ENCODE measurements at places on chromosomes 2 and 18.

DNA sequence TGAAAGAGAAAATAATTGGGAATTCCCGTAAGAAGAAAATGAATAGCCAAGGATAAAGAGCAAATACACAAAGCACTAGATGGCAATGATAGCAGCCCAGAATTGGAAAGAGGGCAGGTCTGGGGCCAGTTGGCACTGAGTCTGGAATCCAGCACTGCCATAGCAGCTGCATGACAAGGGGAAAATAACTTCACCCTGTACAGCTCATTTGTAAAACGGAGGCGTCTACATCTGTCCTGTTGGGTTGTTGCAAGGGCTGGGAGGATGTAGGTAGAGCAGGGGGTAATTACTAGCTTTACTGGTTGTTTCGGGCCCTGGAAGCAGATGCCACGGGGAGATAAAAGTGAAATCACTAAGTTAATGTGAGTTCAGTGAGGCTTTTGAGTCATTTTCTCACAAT is 110.0 kb upstream of the RASGRP3 start:
- no peak for DNase-seq

- DNase-seq, result no peak
These were observed 142.7 kb downstream of the KLHL14 start for GRCh38 chr18:32629981-32630700.

DNA sequence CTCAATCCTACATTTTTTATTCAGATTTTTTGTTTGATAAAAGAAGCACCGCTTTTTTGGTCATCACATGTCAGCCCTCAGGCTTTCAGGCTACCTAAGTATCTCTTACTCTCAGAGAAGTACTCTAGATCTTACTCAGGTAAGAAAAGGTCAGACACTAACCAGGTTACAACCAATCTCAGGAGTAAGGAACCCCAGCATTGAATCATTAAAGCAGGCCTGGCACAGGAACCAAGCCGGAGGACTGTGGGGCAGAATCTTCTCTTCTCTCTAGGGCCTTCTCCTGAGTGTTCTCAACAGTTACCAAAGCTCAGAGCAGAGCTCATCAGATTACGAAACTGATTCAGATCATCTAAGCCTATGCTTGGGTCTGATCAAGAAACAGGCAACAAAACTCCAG is 28.2 kb downstream of the RBMS1 start:
- no peak for DNase-seq

- no peak for DNase-seq
These were observed 46.0 kb downstream of the ARHGEF33 start for GRCh38 chr2:38935568-38936172.

GRCh38 chr2:21258082-21258481 is 134.3 kb downstream of the TDRD15 start:
- no peak for DNase-seq

DNA sequence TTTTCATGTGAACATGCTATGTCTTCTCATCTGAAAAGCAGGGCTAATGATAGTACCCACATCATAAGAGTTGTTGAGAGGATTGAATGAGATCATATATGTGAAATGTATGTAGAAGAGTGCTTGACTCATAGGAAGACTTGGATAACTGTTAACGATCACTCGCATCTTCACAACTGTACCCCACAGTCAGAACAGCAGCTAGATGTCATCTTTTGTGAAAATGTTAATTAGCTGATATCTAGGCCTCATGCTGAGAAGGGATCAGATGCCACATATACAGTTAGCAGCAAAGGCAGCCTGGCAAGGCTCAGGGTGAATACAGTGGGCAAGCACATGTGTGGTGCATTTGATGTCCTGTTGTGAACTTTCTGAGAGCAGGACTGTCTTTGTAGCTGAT is 24.2 kb downstream of the MAP3K20 start:
- no peak for DNase-seq

DNA sequence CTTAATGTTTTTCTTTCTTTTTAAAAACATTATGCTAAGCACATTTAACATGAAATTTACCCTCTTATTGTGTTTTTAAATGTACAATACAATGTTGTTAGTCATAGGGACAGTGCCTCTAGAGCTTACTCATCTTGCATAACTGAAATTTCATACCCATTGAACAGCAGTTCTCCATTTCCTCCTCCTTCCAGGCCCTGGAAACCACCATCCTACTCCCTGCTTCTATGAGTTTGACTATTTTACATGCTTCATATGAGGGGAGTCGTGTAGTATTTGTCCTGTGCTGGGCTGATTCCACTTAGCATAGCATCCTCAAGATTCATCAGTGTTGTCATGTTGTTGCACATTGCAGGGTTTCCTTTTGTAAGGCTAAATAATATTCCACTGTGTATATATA is 92.6 kb downstream of the SPATS2L start:
- peak; percentile 82 for DNase-seq

GRCh38 chr2:145460112-145460511 is 940.2 kb upstream of the ZEB2 start:
- DNase-seq, result no peak

GRCh38 chr2:106038601-106039375 is 155.3 kb downstream of the UXS1 start:
- no peak for DNase-seq

DNA sequence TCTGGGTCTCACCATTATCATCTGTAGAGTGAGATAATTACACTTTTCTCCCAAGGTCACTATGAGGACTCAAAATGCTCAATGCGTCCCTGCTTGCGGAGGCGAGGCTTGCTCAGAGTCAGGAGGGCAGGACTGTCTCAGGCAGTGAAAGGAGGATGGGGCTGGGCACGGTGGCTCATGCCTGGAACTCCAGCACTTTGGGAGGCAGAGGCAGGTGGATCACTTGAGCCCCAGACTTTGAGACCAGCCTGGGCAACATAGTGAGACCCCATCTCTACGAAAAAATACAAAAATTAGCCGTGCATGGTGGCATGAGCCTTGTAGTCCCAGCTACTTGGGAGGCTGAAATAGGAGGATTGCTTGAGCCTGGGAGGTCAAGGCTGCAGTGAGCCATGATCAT is 1.8 kb upstream of the KCNIP3 start:
- DNase-seq, result no peak

DNA sequence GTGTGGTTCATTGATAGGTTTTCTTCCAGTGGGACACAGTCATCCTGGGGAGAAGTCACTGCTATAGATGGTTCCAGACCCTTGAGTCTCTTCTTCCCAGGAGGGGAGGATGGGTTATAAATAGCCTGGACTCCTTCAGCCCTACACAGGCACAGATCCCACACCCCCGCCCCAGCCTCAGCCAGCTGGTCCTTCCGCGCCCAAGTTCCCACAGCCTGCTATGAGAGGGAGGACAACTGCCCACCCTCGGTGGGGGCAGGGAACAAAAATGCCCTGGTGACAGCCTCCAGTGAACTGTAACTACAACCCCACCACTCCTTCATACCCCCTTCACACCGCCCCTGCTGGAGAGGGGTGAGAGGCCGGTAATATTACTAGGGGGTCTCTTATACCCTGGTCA is 3.2 kb downstream of the ZBTB7C start:
- no peak for DNase-seq

DNA sequence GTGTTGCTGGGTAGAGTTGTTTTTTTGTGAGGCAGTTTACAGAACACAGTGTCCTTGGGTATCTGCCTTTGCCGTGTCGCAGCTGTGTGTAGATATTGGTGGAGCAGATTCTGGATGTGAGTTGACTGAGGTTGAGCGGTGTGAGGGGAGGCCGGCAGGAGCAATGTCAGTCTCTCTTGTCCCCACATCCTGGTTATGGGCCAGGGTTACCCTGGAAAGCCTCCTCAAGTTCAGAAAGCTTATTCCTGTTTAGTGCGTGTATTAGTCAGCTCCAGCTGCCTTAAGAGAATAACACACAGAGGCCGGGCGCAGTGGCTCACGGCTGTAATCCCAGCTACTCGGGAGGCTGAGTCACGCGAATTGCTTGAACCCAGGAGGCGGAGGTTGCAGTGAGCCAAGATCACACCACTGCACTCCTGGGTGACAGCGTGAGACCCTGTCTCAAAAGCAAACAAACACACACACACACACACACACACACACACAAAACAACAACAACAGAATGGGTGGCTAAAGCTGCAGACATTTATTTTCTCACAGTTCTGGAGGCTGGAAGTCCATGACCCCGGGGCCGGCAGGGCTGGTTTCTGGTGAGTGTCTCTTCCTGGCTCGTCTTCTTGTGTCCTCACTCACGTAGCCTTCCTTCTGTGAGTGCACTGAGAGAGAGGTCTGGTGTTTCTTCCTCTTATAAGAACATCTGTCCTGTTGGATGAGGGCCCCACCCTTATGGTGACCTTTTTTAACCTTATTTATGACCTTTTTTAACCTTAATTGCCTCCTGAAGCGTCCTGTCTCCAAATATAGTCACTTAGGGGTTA is 5.1 kb downstream of the NCK2 start:
- DNase-seq, result peak; percentile 50

DNA sequence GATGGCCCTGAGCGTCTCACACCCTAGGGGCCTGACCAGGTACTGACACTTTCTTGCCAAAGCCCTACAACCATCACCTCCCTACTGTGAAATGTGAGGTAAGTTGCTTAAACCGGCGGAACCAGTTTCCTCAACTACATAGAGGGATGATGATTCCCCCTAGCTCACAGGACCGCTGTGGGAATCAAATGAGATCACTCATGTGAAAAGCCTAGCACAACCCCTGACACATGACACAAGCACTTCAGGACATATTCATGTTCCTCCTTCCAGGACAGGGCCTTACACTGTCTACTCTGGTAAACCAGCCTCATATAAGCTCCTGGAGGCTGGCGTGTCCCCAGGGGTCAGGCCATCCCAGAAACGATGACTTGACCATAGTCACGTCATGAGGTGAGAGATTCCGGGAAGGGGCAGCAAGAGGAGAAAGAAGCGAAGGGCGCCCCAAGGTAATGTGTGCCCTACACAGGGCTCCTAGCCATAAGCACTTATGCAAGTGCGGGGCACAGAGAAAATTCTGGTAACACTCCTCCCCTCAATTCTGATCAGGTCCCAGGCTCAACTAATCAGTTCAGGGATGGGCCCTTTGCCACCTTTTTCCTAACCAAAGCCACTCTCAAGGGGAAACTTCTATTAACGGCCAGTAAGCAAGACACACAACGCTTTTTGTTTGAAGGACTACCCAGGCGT is 49.5 kb downstream of the C2orf42 start:
- no peak for DNase-seq

GRCh38 chr2:144466637-144467036 is 53.3 kb downstream of the ZEB2 start:
- no peak for DNase-seq

DNA sequence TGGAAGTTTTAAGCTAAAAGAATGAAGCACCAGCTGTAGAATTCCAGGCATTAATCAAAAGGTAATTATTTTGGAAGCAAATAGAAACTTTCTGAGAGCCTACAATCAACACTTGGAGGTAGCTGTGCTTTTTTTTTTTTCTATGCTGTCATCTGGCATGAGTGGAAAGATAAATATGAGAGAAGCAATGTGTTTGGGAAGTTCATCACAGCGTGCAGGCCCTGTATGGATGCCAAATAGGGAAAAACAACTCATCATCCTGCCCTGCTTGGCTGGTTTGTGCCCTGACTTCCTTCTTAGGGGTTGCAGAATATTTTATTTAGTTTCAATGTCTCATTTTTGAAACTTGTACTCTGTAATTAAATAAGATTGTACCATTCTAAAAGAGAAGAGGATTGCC is 437.4 kb downstream of the PIK3C3 start:
- no peak for DNase-seq

DNA sequence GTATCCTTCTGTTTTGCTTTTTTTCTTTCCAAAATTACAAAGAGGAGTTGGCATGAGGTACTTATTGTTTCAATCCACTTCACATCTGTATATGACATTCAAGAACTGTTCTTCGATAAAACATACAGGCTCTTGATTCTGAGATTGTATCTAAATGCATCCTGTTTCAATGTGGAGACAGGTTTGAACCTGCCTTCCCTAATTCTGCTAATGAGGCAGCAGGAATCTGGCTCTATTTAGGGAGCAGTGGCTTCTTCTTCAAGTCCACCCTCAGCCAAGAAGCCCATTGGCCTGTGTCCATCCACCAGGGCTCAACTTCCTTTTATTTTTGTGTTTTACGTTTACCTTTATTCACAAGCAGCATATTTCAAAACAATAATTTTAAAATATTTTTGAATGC is 84.8 kb upstream of the PIK3C3 start:
- no peak for DNase-seq

GRCh38 chr2:152874955-152875354 is 156.5 kb downstream of the ARL6IP6 start:
- no peak for DNase-seq

DNA sequence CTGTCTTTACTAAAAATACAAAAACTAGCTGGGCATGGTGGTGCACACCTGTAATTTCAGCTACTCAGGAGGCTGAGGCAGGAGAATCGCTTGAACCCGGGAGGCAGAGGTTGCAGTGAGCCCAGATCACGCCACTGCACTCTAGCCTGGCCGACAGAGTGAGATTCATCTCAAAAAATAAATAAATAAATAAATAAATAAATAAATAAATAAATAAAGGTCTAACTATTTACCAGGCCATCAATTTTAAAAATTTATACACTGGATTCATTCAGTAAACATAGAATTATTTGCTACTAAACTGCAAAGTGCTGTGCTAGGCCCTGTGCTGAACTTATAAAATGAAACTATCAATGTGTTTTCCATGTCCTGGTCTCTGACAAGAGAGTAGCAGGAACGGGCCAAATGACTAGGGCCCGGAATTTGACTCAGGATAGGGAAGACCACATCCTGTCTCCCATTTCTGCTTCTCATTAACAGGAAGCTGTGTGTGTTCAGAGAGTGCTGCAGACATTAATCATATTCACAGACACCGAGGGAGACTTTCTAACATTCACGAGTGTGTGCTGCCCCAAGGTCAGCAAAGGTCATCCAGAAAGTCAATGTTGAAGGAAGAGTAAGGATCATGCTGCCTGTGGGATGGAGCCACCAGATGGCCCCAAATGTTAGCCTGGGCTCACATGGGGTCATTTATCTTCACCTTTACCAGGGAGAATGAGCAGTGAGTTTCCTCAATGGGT is 95.8 kb downstream of the SPP2 start:
- no peak for DNase-seq

DNA sequence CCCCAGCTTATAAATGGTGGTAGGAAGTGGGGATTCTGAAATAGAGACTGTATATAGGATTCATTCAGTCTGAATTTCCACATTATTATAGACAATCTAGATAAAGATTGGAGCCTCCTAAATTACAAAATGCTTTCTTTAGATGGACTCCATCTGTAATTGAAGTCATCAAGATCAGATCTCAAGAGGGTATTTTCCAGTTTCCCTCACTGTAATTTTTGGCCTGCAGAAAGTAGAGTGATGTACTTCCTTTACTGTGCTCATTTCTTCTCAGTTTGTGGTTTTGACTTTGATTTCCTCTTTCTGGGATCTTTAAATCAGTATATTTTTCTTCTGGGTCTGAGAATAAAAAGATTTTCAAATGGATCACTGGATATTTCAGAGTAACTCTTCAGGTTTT is 7.2 kb downstream of the BABAM2 start:
- DNase-seq, result no peak

All from non-pigmented ciliary epithelial cell (primary cell).